ENCODE measurements at places on chromosomes 4 and X.

- no peaks in the 10 kb centered on the region for H3K36me3 ChIP-seq
- peak overlapping the region; percentile 41 for H3K27ac ChIP-seq
Measured at GRCh38 chr4:1039493-1040343, 28.3 kb downstream of the FGFRL1 start.

DNA sequence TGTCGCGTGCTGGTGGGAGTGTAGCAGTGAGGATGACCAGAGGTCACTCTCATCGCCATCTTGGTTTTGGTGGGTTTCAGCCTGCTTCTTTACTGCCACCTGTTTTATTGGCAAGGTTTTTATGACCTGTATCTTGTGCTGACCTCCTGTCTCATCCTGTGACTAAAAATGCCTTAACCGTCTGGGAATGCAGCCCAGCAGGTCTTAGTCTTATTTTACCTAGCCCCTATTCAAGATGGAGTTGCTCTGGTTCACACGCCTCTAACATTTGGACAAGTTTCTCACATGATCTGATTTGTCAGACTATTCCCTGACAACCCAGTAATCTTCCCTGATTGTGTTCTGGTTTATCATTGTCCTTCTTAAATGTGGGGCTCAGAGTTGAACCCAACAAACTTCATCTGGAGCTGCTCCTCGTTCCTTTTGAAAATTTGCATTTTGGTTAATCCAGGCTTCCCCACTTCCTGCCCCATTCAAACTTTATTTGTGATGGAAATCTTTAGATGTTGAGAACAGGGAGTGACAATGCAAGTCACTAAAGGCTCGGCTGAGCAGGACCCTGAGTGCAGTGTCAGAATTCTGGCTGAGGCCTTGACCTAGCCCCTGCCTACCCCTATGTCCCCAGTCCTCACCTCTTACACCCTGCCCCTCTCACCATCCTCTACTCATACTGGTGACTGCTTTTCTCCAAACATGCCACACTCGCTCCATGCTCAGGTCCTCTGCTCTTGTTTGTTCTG is 226.8 kb downstream of the STIM2 start:
- H3K4me1 ChIP-seq = no peaks in the 10 kb centered on the region
- no peaks in the 10 kb centered on the region for H3K36me3 ChIP-seq
- H3K27me3 ChIP-seq = peaks cover 13% of the 10 kb centered on the region
- DNase-seq = no peak

GRCh38 chr4:72911316-72911715 is 158.2 kb downstream of the COX18 start:
- DNase-seq = no peak
- no peaks in the 10 kb centered on the region for H3K36me3 ChIP-seq
- H3K27ac ChIP-seq = no peak overlapping the region
- H3K27me3 ChIP-seq = no peaks in the 10 kb centered on the region
- no peaks in the 10 kb centered on the region for H3K4me1 ChIP-seq

DNA sequence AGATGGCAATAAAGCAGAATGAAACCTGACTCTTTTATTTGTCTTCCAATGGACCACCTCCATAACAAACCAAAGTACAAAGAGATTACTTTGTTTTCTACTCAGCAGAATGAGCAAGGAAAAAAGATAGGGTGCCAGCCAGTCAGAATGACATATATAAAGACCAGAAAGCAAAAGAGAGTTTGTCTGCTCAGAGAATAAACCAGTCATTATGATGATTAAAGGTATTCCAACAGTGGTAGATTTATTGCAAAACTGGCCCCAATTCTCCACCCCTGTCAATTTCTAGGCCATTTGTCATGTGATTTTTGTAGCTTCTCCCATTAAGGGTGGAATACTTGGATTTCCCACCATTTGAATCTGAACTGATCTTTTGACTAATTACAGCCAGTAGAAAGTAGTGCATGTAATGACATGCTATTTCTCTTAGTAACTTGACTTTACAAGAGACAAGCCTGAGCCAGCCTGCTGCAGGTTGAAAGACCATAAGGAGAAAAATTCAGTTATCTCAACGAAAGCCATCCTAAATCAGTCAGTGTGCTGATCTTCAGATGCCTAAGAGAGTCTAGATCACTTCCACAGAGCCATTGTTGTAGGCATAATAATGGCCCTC is 203.1 kb downstream of the EPHA5 start:
- no peaks in the 10 kb centered on the region for H3K36me3 ChIP-seq
- H3K27ac ChIP-seq = no peak overlapping the region
- DNase-seq = no peak
- no peak overlapping the region for H3K4me3 ChIP-seq

DNA sequence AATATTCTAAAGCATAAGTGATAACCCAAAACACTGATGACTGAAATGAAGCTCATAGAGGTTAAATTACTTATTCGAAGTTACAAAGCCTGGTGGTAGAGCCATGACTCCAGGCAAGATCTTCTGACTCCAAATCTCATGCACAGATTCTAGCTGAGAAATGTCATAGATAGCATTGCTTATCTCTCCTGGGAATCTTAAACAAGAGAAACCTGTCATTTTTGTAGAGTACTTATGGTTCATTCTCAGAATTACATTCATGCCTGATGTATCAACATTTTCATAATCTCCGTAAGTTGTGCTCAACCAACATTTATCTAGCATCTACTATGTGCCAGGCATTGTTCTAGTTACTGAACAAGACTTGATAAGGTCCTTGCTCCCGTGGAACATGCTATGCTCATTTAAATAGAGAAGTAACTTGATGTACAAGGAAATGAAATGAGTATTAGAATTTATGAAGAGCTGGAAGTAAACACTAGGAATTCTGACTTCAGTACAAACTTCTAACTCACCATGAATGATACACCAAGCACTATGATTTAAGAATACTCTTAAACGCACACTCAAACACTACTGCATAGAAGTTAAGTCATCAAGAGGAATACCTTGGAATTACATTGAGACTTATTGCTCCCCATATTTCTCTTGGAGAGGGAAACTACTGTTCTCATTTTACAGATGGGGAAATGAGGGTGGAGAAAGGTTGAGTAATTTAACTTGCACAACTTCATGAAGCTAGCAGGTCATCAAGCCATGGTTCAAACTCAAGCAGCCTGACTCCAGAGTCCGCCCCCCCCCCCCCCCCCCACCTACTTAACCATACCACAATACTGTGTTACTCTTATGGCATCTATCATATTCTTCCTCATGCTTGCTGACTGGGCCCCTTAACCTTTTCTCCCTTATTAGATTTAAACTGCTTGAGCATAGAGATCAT is 45.4 kb downstream of the MBNL3 start:
- no peak for DNase-seq
- H3K4me3 ChIP-seq = no peak overlapping the region
- no peaks in the 10 kb centered on the region for H3K36me3 ChIP-seq
- no peak overlapping the region for H3K27ac ChIP-seq

Measured in pancreas (tissue), 10 donors.